GM23248 (cell line): ENCODE measurements at places on chromosomes 6 and 20. TPM values are rescaled to one million over a fixed set of nuclear protein-coding genes. Genes with fewer than 3 reads are reported as not detected.

The MAN1A1 gene
- total RNA-seq = 31.4 and 33.4 TPM in 2 replicates

DNA sequence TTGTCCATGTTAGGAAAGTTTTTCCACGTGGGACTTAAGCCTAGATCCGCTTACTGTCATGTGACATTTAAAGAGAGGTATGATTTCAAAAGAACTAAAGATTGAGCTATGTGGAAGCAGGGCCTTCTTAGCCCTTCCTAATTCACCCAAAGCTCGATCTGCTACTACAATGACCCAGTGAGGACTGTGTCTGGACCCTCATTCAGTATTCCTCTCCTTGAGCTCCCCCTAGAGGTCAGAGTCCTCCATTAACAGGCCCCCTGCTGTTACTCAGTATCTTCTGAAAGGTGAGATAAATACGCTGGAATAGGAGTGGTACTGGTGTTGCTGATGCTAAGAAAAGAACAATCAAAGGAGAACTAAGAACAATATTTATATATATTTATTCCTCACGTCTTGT is 414.0 kb downstream of the GJA1 start:
- DNase-seq = peak; percentile 72

- no peak for DNase-seq
These were observed 721.4 kb upstream of the FLRT3 start for GRCh38 chr20:15058841-15059240.

The METTL24 gene
- total RNA-seq = not detected in 2 replicates

- DNase-seq = no peak
These were observed 9.3 kb downstream of the ADNP start for GRCh38 chr20:50921803-50922501.

DNA sequence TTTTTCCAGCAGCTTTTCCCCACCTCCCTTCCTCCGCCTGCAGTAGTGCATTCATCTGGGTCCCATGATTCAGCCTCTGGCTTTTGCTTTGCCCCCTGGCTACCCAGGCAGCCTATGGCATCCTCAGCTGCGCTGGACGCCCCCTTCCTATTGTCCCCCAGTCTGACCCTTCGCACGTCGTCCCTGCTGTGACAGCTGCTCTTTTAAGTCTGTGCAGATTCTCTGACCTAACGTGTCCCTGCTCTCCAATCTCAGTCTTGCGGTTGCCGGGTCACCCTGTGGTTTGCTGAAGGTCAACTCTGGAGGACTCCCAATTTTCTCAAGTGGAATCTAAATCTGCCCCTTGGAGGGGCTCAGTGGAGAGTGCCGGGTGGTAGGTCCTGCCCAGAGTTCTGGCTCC is 294.3 kb downstream of the CDC5L start:
- DNase-seq = no peak

DNA sequence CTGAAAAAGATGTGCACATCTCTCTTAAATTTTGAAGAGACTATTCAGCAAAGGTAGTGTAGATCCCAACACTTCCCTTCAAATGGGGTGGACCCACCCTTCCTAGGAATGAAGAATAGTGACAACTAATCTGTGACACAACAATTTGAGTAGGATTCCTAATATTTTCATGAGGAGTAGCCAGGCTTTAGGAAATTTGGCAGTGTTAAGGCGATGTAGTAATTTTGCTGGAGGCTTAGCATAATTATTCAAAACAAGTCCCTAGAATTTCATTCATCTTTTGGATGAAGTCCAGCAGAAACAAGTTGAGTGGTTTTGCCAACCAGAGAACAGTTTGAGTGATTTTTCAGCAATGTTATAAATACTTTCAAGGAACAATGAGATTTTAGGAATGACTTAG is 52.4 kb downstream of the ELOVL4 start:
- DNase-seq = peak; percentile 45

GRCh38 chr6:35706468-35706867 is 17.8 kb upstream of the FKBP5 start:
- DNase-seq = peak; percentile 23

- peak; percentile 9 for DNase-seq
These were observed 125.0 kb downstream of the ZDHHC14 start for GRCh38 chr6:157505912-157506491.

The HRH3 gene
- total RNA-seq = not detected in 2 replicates

DNA sequence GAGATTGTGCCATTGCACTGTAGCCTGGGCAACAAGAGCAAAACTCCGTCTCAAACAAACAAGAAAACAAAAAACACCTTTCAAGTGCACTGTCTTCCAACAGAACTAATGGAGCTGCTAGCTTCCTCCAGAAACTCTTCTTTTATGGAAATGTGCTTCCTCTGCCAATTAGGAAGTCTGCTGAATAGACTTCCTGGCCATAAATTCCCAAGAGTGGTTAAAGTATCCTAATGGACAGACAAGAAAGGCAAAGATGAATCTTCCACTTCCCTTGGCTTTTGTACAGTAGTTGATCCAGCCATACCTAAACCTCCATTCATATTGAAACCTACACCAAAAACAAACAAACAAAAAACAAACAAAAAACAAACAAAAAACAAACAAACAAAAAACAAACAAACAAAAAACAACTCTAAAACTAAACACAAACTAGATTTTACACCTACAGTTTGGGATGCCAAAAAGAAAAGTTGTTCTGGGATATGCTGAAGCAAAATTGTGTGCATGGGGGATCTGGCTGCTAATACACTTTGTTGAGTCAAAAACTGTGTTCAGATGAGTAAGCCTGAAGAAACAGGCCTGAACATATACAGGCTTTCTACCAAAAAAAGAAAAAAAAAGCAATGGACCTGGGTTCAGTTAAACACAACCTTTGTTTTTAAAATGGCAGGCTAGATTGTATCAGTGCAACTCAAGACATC is 59.8 kb upstream of the CARMIL1 start:
- peak; percentile 45 for DNase-seq

GRCh38 chr20:40774252-40774651 is 85.2 kb upstream of the MAFB start:
- no peak for DNase-seq

The ACSS1 gene
- total RNA-seq = under 0.01 and 1.1 TPM in 2 replicates

DNA sequence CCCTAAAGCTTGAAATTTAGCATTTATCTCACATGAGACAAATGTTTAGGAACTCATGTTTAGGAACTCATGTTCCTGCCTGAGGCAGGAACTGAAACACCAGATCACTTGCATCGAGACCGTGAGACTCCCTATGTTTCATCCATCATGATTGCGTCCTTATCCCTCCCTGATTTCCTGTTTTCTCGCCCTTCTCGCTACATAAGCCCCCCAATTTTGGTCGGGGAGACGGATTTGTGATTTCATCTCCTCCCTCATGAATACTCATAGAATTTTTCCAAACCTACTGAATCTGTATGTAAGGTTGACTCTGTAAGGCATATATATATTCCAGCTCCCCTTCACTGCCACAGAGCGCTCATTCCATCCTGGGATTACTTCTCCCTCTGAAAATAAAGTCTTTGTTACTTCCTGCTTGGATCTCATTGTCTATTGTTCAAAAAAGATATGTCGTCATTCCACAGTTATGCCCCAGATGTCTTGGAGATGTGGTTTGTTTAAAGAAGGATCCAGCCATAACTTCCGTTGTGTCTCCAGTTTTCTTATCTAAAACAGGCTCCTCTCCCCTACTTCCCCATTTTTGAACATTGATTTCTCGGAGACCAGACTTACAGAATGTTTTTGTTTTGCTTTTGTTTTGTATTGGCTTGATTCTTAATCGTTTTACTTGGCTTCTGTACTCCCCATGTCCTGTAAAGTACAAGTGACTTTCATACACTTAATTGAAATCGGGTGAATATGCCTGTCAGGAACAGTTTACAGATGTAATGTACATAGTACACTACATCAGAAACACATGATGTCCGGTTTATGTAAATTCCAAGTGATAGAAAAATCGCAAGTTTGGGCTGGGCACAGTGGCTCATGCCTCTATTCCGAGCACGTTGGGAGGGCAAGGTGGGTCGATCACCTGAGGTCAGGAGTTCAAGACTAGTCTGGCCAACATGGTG is 118.7 kb downstream of the HFE start:
- DNase-seq = peak; percentile 78

The LRRC73 gene
- 0.89 and 1.6 TPM in 2 replicates for total RNA-seq

DNA sequence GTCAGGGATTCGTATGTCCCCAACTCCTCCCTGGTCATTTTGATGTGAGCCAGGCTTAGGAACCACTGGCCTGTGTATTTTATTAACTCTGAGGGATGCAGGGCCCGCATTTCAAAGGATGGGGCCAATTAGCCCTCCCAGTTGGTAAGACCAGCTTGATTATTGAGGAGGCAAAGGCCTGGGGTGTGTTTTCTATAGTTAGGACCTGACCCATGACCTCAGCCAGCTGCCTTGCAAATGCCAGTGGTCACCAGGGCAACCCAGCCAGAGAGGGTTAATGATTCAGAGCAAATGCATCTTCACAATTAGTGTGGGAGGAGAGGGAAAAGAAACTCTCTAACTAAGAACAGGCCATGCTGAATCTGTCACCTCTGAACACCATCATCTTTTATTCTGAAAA is 835.4 kb downstream of the MAFB start:
- peak; percentile 93 for DNase-seq

- no peak for DNase-seq
These were observed 36.2 kb downstream of the SNX5 start for GRCh38 chr20:17932396-17932795.

GRCh38 chr20:61982191-61982950 is 83.3 kb downstream of the TAF4 start:
- no peak for DNase-seq

The TRIM15 gene
- not detected in 2 replicates for total RNA-seq

- DNase-seq = peak; percentile 79
These were observed 18.7 kb downstream of the UQCC2 start for GRCh38 chr6:33692760-33693158.

GRCh38 chr6:32790306-32790705 is 26.5 kb downstream of the HLA-DOB start:
- DNase-seq = peak; percentile 41

The ZNF334 gene
- 1.4 TPM in 2 replicates for total RNA-seq

DNA sequence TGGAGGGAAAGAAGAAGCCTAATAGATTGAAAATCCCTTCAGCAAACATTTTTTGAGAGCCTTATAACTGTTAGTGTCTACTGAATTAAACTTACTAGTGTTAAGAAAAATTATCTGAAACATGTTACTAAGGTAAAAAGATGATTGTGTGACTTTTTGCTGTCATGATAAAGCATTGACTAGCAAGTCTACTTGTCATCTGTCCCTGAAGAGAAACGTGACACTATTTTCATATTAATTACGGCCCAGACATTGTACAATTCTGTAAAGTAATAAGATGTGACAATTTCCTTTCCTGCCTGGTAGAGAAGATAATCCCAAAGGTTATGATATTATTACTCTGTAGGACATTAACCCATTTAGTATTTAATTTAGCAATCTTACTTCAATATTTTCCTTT is 8.8 kb upstream of the EDEM2 start:
- no peak for DNase-seq

GRCh38 chr20:48607544-48607865 is 220.3 kb downstream of the PREX1 start:
- DNase-seq = no peak

DNA sequence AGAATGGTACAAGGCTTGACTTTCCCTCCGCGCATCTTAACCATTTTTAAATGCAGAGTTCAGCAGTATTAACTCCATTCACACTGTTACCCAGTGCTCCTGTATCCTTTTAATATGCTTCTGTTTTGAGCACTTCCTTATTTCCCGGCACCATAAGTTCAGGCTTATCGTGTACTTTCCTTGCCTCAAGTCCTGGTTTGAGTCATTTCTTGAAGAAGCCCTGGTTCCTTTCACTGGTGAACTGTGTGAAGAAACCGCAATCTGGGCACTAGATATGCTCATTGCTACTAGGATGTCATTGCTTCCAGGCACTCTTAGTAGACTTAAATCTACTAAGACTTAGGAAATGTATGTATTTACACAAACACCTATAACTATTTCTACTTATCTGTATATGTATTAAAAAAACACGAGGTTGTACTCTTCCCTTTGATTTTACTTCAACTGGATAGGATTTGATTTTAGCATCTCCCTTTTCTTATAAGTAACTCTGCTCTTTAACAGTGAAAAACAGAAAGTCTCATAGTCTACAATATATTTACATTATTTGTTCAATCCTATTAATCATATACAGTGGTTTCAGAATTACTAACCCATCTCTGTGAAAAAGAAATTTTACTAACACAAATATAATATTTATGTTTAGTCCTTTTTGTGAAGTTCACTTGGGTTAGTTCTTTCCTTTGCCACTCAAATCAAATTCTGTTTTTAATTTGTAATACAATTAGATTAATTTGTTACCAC is 135.5 kb downstream of the CDKAL1 start:
- DNase-seq = no peak

The BCKDHB gene
- total RNA-seq = 18.4 and 22.4 TPM in 2 replicates

The ATP9A gene
- total RNA-seq = 14.2 and 15.9 TPM in 2 replicates
